ENCODE measurements at places on chromosomes 3 and 15. TPM values are rescaled to one million over a fixed set of nuclear protein-coding genes. Genes with fewer than 3 reads are reported as not detected.
A peak's percentile ranks its signal among the peaks of the same experiment; 100 is the strongest.

GRCh38 chr3:100105501-100105900, 8.8 kb downstream of the FILIP1L start:
- DNase-seq, result peak; percentile 9

GRCh38 chr3:89851974-89852621, 744.7 kb downstream of the EPHA3 start:
- DNase-seq, result peak; percentile 27

NEK10 gene
- 1.4 TPM for total RNA-seq

DNA sequence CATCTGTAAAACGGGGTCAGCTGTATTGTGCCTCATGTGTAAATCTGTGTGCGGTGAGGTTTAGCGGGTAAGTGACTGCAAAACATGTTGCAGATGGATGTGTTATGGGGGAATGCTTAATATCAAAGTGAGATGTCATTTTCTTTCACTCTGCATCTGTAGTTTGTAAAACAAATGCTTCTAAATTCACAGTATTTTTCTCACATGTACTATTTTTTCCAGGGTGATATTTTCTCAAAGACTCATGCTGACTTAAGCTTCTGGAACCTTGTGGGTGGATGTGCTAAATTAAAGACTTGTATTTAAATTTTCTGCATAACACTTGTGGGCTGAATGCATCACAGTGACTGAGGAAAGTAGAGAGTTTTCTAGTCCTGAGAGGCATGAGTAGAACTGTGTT, 115.2 kb upstream of the TP63 start:
- DNase-seq, result no peak

DNA sequence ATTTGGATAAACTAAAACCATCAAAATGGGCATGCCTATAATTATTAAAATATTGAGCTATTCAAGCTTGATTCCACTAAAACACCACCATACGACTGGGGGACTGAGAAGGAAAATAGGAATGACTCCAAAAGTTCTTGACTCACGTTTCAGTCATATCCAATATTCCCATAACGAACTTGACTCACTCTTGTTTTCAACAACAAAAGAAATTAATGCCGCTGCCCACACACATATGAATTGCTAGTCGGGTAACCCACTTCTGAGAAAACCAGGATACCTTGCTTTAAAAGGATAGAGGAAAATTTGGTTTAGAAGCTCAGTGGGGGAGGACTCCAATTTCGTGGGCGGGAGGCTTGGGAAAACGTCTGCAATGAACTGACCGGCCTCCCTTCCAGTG, 5.2 kb downstream of the HTR3C start:
- DNase-seq, result no peak

- DNase-seq, result peak; percentile 5
Observed at GRCh38 chr15:39511000-39511915, 69.6 kb upstream of the THBS1 start.

DNA sequence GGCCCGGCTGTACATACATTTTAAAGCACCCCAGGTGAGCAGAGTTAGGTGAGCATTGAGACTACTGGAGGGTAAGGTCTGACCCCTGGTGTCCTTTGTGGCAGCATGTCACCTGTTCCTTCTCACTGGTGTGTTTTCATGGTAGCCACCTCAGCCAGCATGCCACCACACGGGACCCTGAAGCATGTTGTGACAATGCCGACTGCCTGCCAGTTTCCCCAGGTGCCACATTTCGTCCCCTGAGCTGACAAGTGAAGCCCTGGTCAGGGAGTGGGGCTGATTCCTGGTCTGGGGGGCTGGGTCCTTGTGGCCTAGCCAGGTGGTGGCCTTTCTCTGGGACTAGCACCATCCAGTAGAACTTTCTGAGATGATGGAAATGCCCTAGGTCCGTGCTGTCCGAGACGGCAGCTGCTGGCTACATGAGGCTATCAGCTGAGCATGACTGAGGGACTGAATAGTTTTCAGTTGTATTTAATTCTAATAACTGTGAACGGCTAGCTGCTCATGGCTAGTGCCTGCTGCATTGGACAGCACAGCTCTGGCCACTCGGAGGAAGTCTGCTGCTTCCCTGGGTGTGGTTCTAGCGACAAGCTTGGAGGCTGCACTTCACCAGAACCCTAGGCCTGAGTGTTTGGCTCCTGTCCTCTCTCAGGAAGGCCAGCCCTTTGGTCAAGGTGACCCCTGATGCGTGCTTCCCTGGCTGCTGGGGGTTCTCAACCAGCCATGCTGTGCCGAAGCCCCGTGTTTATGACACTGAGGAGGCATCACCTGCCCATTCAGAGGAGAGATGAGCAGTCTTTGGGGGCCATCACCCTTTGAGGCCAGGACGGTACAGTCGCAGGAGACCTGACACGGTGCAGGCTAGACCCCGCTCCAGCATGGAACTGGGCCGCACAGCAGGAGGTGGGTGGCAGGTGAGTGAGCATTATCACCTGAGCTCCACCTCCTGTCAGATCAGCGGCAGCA, 3.9 kb downstream of the C3orf22 start:
- no peak for DNase-seq

- DNase-seq, result no peak
Observed at GRCh38 chr3:177590826-177591225, 393.5 kb upstream of the TBL1XR1 start.

TRPC1 gene
- 12.2 TPM for total RNA-seq

DNA sequence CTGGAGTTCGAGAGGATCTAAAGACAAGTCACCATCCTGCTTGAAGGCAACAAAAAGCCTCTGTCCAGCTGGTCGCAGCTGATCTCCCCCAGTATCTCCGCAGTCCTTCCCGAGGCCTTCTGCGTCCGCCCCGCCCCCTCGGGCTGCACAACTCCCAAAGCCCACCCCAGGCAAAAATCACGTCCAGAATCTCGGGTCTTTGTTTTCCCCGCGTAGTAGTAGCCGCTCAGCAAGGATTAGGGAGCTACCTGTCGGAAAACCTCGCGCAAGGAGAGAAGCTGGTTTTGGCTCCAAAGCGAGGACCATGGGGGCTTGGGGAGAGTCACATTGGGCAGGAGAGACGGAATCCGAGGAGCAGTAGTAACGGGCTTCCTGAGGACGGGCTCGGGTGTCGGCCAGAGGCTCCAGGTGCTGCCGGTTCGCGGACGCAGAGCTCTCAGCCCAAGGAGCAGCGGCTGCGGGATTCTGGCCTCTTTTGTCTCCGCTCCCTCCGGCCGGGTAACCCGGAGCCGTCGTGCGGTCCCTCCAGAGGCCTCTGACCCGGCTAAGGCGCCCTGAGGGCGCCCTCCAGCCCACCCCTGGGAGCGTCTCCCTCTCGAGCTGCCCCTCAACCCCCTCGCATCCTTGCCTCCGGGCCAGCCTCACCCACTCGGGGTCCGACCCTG, 401 bp downstream of the ZSCAN29 start:
- DNase-seq, result no peak

DNA sequence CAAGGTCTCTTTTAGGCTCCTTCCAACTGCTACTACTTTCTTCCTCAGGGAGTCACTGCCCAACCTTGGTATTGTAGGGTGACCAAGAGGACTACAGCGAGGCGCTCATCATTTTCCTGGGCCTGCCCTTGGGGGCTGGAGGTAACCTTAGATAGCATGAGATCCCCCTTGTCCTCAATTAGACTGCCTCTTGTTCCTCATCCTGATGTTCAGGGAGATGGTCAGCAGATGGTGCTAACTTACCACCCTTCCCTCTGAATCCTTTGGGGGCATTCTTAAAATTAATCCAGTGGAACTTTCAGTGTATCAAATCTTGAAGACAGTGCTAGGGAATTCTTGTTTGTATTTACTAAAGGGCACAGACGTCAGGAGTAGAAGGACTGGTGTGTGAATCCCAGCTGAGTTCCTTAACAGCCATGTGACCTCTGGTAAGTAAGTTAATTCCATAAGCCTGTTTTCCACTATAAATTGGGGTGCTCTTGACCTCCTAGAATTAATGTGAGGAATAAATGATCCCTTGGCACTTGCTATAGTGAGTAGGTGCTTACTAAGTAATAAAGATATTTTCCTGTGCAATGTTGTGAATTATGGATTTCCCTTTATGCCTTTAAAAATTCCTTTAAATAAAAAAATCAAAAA, 4.1 kb upstream of the CLPX start:
- DNase-seq, result peak; percentile 36

DNA sequence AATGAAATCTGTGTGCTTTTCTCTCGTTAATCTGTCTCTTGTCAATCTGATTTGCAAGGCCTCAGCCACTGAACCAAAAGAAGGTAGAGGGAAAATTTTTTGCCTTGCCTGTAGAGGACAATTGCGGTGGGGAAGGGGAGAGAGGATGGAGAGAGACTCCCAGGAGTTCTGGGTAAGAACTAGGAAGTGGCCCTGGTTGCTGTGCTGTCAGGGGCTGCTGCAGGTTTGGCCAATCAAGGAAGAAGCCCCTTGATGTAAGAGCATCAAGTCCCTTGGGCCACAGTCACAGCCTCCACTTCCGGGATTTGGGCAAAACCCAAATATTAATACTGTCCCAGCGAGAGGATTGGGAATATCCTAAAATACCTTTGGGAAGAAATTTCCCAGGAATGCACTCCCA, 43.3 kb downstream of the TRANK1 start:
- no peak for DNase-seq

DNA sequence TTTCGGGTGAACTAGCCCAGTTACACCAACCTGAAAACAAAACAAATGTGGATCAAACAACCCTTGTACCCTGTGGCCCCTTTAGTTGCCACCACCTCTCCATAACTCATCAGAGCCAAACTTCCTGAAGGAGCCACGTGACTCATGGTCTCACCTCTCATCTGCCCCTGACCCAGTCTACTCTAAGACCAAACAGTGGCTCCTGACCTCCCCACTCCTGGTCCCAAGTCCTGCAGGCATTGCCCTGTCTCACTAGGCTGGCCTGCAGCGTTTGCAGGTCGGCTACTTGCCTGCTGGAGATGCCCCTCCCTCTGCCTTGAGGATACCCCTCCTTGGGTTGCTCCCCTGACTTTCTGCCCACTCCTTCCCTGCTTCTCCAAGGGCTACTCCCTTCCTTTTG, 23.1 kb downstream of the SLC6A11 start:
- no peak for DNase-seq

- DNase-seq, result no peak
Observed at GRCh38 chr3:121895121-121895520, 920 bp downstream of the SLC15A2 start.

MYL3 gene
- total RNA-seq, result not detected

C2CD4B gene
- 0.32 TPM for total RNA-seq

GRCh38 chr3:178393824-178394223, 142.4 kb upstream of the KCNMB2 start:
- no peak for DNase-seq

HDGFL3 gene
- 61.2 TPM for total RNA-seq

- no peak for DNase-seq
Observed at GRCh38 chr3:133367956-133368355, 31.9 kb upstream of the BFSP2 start.

FGF7 gene
- 0.20 TPM for total RNA-seq

TMEM41A gene
- 13.3 TPM for total RNA-seq

- DNase-seq, result no peak
Observed at GRCh38 chr3:95750097-95750496, 1064.3 kb upstream of the EPHA6 start.

DNA sequence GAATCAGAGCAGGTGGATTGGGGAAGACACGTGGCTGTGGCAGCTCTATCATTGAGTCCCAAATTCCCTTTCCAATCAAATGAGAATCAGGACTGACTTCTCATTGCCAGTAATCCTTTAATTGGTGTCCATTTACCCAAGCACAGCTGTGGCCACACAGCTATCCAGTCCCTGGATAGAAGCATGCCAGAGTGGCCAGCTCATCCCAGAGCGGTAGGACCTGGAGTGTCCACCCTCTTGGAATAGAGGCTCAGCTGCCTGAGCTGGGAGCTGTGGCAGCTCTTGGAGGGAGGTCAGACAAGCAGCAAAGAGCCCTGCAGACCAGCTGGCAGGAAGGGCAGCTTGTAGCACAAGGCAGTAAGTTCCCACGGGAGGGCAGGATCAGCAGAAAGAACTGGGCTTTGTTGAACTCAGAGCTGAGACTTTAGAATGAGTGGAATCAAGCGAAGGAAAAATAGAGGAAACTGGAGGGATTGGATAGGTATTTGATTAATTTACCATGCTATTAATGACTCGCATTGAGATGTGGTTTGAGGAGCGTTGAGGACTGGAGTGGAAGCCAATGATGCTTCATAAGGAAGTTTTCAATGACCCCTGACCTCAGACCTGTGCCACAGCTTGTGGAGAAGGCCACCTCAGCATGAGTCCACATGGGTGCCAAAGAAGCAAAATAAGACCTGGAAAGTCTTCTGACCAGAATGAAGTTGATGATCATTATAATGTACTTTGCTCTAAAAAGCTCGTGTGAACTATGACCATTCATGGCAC, 6.9 kb upstream of the ALPK3 start:
- DNase-seq, result no peak

DNA sequence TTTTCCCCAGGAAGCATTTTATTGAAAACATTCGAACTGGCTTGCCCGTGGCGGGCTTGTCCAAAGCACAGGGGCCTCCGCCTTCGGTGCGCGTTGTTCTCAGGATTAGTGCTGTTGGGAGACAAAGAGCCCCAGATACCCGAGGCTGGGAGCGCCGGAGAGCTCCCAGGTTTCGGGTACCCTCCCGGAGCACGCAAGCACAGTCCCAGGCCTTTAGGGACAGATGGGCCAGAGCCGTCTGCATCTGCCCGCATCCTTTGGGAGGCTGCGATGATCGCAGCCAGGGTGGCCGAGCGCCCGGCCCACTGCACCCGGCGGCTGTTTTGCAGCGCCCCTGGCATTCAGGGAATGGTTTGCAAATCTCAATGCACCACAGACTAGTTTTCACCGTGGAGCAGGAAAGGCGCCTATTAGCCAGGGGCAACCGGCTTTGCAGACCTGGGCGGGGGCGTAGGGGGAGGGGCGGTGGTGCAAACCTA, 5.0 kb upstream of the FEZF2 start:
- no peak for DNase-seq

- no peak for DNase-seq
Observed at GRCh38 chr3:57080171-57080570, 19.7 kb downstream of the SPATA12 start.

DNA sequence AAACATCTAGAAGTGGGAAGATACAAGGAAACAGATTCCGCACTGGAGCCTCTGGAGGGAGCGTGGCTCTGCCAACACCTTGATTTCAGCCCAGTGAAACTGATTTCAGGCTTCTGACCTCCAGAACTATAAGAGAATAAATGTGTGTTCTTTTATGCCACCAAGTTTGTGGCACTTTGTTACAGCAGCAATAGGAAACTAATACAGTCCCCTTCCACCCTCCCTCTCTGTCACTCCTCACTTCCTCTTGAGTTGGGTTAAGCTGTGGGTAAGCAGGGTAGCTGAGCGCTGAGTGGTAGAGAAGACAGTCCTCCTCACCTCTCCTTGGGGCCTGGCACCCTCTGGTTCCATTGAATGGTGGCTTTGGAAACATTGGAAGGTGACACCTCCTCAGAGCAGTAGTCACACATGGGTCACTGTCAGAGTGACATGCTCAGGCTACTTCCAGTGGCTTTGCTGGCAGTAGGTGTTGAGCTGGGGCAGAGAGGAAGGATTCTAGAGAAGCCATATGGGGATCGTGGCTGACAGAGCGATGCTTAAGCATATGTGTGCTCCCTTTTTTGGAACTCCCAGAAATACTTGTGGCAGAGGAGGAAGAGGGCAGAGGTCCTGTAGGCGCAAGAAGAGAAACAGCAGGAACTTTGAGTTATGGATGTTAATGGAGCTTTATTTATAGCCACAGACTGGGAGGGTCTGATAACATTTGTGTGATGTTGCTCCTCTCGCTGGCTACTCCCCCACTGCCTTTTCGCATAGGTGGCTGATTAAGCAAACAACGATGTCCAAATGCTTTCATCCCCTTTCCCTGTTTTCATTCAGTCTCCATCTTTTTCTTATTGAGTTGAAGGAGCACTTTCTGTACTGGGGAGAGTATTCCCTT, 14.8 kb upstream of the HCN4 start:
- no peak for DNase-seq

Measured in NCI-H460 (cell line).